Kasumi-1 (cell line): ENCODE measurements at places on chromosomes 12 and 14.

- no peak for DNase-seq
Measured at GRCh38 chr14:22646570-22647254, 2.6 kb upstream of the OR6J1 start.

GRCh38 chr14:31154956-31155355 lies 52.6 kb downstream of the HECTD1 start:
- no peak for DNase-seq

- no peak for DNase-seq
Measured at GRCh38 chr12:131171029-131171428, 217.3 kb downstream of the ADGRD1 start.

DNA sequence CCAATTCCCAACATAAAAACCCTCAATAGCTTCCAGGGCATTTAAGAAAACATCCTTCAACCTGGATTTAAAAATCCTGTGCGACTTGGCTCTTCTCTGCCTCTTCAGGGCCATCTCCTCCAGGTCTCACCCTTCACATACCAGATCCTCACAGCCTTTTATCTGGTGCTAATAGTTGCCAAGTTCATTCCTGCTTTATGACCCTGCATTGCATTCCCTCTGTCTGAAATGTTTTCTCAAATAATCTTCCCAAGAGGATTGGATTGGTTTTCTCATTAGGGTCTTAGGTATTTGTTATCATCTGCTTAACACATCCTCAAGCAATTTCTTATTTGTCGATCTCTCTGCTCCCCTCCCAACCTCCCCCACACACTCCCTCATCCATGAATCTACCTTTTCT lies 832.0 kb downstream of the GALC start:
- no peak for DNase-seq

- DNase-seq = no peak
Measured at GRCh38 chr12:112989806-112990205, 11.5 kb downstream of the OAS2 start.

DNA sequence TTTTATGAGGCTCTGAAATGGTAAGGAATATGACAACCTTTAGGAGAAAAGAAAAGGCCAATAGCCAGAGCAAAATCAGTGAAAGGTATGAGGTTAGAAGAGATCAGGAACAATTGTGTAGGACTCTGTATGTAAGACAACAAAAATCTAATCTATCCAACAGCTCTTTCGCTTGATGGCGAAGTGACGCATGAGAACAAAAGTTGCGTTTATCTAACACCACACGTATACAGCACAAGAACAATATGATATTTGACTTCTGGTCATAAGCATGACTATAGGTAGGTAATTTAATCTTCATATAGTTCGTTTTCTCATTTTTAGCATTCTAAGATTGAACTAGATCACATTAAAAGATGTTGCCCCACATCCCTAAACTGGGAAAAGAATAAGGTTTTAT lies 1.5 kb downstream of the CLECL1 start:
- no peak for DNase-seq

- DNase-seq = no peak
Measured at GRCh38 chr14:95395098-95395737, 75.5 kb upstream of the CLMN start.

- no peak for DNase-seq
Measured at GRCh38 chr14:23052182-23052623, 5.1 kb downstream of the CDH24 start.

- no peak for DNase-seq
Measured at GRCh38 chr12:15168026-15168678, 53.1 kb downstream of the RERG start.

DNA sequence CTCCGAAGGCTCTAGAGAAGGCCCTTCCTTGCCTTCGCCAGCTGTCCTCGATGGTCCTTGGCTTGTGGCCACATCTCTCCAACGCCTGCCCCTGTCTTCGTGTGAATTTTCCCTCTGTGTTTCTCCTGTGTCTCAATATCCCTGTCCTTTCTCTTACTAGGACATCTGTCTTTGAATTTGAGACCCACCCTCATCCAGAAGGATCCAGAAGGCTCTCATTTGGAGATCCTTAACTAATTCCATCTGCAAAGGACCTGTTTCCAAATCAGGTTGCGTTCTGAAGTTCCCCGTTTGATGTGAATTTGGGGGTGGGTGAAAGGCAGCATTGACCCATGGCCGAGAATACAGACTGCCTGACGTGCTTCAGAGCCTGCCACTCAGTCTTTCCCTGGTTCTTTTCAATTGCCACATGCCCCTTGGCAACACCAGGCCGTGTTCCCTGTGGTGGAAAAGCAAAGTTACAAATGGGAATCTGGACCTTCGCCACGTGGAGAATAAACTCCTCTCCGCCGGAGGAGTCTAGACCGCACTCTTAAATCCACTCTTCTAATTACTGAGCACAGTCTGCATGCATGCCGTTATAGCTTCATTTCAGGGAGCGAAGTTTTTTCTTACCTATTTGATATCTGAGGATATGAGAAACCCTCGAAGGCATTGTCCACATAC lies 158.8 kb downstream of the TMEM132C start:
- DNase-seq = no peak

DNA sequence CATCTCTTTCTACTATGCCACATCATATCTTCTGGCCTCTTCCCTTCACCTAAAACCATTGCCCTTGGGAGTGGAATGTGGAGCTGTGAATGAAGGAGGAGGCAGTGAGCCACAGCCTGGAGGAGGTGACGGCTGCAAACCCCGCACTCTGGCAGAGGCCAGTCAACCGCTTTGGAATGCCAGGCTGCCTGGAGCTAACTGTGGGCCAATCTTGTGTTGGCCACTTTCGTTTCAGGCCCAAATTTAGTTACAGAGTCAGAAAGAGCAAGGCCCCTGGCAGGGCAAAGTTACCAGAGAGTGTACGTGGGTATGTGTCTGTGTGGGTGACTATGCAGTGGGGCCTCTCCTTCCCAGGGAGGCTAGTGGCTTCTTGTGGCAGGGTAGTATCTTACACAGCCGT lies 40.1 kb downstream of the CACNA1C start:
- no peak for DNase-seq

GRCh38 chr14:61574514-61574807 lies 120.9 kb upstream of the HIF1A start:
- DNase-seq = no peak

- DNase-seq = no peak
Measured at GRCh38 chr12:62711631-62712241, 223.2 kb downstream of the PPM1H start.

DNA sequence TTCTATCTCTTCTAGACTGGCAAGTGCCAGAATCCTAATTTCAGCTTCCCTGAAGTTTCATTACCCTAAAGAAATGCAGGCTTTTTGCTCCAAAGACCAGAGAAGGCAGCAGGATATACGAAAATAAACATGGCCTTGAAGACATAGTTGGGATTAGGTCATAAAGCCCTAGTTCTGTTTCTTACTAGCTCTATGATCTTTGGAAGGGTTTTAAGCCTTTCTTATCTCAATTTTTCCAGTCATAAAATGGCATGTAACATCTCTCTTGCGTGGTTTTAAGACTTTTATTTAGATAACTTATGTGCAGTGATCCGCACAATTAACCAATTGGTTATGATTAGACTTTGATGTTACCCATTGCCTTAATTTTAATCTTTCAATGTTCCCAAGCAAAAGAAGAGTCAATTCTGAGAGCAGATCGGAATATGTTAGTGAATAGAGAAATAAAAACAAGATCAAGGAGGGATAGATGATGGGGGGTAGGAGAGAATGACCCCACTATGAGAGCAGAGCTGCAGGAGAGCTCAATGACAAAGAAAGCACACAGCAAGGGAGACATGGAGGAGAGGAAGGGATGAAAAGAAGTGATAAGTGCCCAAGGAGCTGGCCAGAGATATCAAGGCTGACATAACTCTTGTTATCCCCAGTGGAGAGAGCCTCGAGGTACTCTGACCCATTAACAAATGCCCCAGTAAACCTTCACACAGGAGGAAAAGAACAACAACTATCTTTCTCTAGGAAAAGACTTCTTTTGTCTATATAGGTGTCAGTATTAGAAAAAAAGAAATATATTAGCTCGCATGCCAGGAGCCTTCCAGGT lies 53.0 kb upstream of the ANP32D start:
- DNase-seq = no peak

DNA sequence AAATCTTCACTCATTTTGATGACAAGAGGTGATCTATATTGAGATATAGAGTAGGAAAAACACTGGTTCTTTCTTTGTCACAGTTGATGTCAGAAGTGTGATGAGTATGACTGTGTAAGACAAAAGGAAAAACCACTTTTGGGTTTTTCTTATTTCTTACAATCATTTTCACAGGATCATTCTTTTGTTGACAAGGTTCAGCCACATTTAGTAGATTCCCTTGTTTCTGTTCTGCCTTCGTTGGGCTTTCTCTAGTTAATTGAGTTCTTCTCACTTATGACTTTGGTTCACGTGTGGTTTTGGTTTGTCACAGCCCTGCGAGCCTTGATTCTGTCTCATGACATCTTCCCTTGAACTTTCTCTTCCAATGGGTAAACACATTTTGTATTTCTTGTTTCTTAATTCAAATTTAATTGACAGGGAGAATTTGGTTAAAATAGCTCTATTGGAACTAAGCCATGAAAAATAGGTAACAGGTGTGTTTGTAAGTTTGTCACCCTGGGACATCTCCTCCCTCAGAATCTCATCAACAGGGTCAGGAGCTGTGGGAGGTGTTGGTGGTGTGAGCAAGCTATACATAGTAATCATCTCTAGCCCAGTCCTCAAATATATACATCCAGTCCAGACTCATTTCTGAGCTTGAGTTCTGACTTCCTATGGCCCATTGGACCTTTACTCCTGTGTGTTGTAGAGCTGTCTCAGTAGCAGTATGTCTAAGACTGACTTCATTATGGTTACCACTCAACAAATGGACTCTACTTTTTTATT lies 255.3 kb downstream of the BMP4 start:
- DNase-seq = no peak

DNA sequence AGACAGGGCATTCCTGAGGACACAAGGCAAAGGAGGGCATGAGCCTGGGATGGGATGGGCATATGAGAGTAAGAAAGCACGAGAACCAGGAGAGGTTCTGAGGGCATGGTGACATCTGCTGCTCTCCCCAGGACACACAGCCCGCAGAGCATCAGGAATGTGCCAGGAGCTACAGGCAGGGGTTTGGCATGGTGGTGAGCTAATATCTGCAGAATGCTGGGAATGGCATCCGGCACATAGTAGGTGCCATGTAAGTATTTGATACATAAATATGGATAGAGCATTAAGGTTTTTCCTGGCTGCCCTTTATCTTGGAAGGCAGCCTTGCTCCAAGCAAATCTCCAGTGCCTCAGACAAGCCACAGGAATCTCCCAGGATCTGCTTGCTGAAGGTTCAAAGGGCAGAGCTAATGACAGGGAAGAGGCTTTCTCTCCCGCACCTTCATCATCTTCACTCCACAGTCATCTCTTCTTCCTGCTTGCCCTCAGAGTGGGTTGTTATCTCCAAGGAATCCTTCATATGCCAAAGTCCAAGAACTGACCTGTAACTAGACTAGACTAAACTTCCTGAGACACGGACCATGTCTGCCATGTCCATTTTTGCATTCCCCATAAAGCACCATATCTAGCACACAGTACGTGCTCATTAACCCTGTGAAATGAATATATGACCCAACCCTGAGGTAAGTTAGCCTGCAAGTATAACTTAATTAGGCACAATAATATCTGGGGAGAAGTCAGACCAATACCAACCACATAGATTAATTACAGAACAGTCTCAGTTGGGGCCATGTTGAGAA lies 62.0 kb upstream of the SCN8A start:
- no peak for DNase-seq

GRCh38 chr14:99190696-99191394 lies 81.2 kb downstream of the BCL11B start:
- DNase-seq = no peak

- no peak for DNase-seq
Measured at GRCh38 chr14:60893911-60894310, 87.0 kb downstream of the TRMT5 start.

DNA sequence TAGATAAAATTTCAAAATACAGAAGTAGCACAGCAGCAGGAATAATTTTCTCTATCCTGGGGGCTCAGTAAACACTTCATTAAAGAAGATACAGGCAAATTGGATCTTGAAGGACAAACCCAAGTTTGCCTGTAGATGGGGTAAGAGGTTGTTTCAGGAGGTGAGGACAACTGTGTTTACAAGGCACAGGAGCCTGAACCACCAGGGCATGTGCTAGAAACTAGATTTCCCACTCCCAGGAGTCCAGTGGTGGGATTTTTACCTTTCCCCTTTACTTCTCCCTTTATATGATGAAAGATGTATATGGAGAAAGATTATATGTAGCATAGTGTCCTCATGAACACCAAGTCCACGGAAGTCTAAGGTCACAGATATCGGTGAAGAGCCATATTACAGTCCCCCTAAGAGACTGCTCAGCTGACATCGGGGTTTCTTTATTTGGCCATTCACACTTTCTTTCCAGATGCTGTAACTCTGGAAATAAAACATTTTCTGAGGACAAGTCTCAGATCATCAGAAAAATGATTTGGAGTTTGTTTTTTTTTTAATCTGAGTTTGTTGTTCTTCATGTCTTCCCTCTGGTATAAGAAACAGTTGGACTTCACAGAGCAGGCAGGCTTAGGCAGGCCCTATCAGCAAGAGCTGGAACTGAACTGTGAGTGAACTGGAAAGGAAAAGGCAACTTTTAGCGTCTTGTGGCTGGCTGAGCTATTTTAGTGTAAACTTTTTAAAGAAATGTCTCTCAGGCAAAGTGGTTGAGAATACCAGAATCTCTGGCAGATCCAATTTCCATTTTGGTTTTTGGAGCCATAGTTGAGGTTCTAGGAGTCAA lies 8.0 kb upstream of the EVL start:
- DNase-seq = peak; percentile 13

DNA sequence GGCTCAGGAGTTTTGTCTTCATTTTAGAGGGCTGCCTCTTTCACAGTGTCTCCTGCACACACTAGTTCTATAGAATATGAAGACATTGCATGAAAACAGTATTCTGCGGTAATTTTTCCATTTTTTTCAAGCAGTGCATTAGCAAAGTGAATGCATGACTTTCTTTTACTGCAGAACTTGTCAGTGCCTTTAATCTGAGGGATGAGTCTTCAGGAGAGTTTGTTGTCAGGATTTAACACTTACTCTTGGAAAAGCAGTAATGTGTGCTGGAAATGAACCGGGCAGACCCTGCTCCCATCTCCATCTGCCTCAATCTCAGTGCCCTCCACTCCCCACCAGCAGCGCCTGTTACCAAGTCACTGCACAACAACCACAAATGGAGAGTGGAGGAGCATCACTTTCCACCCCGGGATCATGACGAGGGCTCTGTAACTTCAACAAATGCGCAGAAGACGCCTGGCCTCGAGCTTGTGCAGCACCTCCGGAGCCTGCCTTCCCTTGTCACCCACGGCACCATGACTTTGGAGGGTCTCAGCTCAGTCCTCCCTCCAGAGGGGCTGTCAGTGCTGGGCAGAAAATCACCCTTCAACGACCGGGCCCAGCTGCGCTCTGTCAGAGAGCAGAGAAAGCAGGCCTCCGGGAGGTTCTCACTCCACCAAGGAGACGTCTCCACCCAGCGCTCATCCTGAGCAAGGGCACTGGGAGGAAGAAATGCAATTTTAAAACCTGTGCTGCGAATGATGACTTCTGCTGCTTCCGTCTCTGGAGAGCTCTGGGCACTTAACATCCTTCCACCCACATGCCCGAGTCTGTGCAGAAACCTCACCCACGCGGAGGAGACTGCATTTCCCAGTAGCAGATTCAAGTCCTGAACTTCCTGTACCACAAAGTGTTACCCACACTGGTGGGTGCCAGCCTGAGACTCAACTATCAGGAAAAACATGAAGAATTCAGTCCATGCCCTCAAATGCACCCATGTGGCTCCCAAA lies 255.7 kb downstream of the ADGRD1 start:
- no peak for DNase-seq
